Frontal cortex (tissue), 4 donors: ENCODE measurements at places on chromosomes 5 and 9.
A peak's percentile ranks its signal among the peaks of the same experiment; 100 is the strongest.

DNA sequence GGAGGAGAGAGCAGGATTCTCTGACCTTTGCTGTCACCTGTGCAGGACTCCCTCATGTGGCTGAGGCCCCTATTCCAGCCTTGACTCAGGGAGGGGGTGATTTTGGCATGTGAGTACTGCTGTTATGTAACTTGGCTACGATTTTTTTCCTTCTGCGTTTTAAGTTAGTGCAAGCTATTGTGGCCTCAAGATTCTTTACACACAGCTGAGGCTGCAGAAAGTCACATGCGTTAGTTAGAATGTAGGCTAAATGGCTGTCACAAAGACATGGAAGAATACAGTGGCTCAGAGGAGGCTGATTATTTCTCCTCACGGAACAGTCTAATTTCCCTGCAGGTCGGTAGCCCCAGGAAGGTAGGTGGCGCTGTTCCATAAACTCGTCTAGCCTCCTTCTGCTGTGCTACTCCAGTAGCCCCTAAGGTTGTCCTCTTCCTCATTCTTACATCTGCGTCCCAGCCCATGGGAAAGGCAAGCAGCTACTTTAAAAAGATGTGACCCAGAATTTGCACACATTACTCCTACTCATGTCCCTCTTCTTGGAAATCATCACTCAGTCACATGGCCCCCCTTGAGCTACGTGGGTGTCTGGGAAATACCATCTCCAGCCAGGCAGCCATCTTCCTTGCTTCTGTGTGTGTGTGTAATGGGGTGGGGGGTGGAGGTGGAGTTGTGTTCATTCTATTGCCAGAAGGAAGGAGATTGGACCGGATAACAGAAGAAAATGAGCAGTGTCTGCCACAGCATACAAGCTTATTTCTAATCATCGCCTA is 486.6 kb downstream of the CCDC171 start:
- no peak for DNase-seq

GRCh38 chr5:181120306-181120705 is 10.7 kb downstream of the OR2V1 start:
- no peak for DNase-seq

GRCh38 chr9:7266911-7267595 is 509.3 kb downstream of the KDM4C start:
- no peak for DNase-seq

DNA sequence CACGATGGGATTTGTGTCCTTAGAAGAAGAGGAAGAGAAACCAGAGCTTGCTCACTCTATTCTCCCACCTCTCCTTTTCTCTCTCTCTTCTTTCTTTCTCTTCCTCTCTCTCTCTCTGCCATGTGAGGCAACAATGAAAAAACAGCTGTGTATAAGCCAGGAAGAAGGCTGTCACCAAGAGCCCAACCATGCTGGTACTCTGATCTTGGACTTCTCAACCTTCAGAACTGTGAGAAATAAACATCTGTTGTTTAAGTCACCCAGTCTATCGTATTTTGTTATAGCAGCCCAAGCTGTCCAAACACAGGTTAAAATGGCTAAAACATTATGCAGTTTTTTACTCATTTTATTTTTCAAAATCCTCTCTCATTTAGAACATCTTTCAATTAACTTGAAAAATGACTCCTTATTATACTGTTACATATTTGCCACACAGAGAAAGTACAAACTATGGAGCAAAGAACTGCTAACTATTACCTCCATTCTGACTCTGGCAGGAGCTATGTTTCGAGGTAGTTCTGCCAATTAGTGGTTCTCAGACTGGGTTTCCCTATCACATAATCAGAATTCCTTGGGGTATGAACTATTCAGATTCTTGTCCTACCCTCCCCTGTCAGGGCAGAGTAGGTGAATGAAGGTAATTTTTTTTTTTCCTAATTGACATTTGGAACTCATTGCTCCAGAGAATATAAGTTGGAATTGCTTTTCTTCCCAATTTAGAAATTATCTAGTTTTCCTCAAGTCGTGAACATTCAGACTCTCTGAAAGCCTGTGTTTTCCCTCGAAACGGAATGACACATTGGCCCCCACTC is 434.6 kb downstream of the ENC1 start:
- DNase-seq, result no peak

GRCh38 chr9:137891588-137892423 is 14.2 kb downstream of the CACNA1B start:
- no peak for DNase-seq

DNA sequence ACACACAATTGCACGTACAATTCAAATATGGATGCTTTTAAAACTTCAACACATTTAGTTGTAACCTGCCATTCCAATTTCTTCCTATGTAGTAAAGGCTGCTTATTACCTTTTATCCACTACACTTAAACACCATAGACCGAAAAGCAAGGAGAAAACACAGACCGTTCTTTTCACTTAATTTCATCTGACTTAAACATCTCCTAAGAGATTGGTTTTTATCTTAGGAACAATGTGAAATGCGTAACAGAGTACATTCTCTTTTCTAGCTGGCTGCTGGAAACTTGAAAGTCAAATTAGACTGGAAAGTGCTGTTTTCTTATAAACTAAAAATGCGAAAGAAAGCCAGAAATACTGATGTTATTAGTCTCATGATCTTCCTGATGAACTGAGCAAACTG is 241.8 kb downstream of the MLLT3 start:
- no peak for DNase-seq

DNA sequence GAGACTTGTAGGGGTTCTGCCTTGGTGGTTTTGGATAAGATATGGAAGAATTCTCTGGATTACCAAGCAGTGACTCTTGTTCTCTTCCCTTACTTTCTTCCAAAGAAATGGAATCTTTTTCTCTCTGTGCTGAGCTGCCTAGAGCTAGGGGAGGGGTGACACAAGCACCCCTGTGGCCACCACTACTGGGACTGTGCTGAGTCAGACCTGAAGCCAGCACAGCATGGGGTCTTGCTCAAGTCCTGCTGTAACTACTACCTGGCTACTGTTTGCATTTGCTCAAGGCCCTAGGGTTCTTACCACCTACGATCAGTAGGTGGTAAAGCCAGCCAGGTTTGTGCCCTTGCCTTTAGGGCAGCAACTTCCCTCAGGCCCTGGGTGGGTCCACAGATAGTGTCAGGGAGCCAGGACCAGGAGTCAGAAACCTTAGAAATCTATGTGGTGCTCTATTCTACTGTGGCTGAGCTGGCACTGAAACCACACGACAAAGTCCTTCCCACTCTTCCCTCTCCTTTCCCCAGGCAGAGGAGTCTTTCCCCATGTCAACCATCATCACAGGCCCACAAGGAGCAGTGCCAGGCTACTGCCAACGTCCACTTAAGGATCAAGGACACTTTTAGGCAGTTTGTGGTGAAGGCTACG is 53.8 kb downstream of the SREK1 start:
- no peak for DNase-seq

DNA sequence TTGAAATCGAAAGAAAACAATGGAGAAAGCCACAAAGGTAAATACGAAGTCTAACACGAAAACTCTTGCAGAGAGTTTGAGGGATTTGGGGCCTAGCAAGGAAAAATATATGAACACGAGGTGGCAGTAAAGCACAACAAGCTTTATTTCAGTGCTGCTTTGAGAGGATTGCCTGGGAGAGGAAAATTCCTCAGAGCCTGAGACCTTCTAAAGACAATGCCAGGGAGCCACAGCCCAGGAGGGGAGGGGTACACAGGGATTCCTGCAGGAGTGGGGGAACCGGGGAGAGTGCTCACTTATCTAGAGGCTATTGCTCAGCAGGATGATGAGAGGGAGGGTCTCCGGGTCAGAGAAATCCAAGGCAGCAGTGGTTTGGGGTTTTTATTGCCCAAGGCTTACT is 134.9 kb upstream of the ADCY2 start:
- DNase-seq, result peak; percentile 5

- no peak for DNase-seq
Observed at GRCh38 chr9:6968271-6968670, 210.5 kb downstream of the KDM4C start.

GRCh38 chr5:116157902-116158301 is 73.1 kb downstream of the COMMD10 start:
- no peak for DNase-seq

DNA sequence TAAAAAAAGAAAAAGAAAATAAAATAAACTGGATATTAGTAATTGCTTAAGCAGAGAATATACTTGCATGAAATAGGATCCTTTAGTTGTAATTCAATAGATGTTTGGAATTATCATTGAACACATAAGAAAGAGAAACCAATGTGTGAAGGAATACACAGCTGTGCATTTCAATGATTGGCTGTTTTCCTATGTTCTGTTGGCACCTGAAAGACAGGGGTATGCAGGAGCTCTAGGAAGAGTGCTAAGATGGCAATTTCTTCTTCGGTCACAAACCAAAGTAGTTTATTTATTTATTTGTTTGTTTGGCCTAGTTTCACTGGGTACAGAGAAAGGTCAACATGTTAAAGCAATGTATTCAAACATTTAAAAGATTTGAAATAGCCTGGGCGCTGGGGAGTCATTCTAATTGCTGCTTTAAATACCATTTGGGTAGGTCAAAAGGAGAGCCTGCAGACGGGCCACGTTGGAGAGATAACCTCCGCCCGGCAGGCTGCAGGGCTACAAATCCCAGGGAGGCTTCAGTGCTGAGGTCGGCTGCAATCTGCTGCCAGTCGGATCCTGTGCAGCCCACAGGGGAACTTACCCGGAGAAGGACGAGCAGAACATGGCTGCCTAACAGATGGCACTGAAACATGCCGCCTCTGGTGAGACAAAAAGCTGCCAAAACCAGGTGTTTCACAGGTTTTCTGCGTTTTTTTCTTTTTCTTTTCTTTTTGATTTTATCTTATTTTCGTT is 154.2 kb upstream of the TYRP1 start:
- no peak for DNase-seq

GRCh38 chr5:50435168-50435567 is 5.9 kb downstream of the EMB start:
- no peak for DNase-seq
